Sciatic nerve (tissue), 2 donors: ENCODE measurements at places on chromosomes 5 and 9.

DNA sequence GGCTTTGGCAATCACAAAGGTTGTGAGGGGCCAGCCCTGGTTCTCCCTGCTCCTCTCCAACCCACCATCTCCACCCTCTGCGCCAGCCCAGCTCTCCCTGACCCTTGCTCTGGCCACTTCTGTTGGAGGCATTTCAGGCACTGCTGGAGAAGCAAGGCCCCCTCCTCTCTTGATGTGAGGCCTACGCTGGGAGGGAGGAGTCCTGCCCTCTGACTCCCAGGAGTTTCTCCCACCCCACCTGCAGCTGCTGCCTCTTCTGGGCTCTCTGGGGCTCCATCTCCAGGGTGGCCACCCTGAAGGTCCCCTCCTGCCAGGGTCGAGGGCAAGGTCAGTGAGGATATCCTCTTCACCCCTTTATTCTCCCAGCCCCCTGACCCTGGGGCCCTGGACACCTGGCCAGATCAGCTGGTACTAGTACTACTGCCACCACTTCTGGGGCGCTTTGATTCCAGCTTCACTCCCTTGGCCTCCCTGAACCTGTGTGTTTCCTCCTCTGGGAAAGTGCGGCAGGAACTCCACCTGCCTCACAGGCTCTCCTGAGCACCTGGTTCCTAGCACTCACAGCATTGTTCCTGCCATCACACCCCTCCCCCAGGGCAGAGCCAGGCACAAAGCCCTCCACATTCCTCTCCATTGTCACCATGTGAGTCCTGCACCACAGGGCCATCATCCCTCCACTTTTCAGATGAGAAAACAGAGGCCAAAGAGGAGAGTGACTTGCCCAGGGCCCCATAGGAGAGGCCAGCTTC lies 23.8 kb upstream of the TDRD7 start:
- no peak for DNase-seq

GRCh38 chr9:13001989-13002580 lies 227.3 kb downstream of the LURAP1L start:
- no peak for DNase-seq

DNA sequence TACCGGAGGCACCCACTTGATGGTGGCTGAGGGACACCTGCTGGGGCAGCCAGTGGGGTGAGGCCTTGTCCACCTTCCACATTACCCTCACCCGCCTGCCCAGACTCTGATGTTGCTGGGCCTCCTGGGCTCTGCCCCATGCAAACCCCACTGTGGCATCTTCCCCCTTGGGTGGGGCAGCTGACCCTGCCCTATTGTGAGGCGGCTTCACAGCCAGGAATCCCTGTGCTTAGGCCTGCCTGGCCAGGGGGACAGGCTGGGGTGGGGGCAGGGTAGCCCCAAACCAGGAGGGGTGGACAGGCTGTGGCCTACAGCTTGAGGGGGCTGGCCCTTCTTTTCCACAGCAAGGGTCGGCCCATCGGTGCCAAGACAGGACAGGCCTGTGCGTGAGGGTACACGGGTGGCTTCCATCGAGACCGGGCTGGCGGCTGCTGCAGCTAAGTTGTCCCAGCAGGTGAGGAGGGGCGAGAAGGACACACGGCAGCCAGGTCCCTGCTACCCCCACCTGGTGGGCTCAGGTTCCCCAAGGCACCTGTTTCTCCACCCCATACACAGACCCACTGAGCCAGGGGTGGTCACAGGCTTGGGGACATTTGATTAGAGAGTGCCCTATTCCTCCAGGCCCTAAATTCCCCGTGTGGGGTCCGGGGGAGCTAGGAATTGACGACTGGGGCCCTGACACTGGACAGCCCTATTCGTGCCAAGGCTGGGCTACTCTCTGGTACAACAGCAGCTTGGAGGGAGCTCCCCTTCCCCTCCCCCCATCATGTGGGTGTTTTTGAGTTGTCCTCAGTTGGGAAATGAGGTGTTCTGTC lies 99.2 kb downstream of the PHF2 start:
- peak; percentile 42 for DNase-seq

- DNase-seq = no peak
Observed at GRCh38 chr9:2029666-2030170, 14.6 kb downstream of the SMARCA2 start.

DNA sequence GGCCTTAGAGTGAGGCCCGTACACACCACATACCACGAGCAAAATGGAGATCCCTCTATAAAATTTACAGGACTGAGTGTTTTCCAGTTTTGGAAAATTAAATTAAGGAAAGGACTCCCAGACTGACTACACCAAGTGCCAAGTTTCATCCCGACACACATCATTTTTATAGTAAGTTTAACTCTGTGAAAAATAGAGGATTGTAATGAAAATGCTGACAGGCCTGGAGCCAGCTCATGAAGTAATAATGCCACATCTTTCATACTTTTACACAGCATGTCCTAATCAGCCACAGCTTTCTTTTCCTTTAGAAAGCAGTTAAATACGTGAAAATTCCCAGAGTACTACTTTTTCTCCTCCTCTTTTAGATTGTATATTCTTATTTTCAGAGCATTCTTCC lies 169.2 kb downstream of the SAXO1 start:
- DNase-seq = no peak

- no peak for DNase-seq
Observed at GRCh38 chr5:1153428-1153827, 41.6 kb upstream of the SLC12A7 start.

- no peak for DNase-seq
Observed at GRCh38 chr9:8599937-8600336, 800.4 kb upstream of the DMAC1 start.

DNA sequence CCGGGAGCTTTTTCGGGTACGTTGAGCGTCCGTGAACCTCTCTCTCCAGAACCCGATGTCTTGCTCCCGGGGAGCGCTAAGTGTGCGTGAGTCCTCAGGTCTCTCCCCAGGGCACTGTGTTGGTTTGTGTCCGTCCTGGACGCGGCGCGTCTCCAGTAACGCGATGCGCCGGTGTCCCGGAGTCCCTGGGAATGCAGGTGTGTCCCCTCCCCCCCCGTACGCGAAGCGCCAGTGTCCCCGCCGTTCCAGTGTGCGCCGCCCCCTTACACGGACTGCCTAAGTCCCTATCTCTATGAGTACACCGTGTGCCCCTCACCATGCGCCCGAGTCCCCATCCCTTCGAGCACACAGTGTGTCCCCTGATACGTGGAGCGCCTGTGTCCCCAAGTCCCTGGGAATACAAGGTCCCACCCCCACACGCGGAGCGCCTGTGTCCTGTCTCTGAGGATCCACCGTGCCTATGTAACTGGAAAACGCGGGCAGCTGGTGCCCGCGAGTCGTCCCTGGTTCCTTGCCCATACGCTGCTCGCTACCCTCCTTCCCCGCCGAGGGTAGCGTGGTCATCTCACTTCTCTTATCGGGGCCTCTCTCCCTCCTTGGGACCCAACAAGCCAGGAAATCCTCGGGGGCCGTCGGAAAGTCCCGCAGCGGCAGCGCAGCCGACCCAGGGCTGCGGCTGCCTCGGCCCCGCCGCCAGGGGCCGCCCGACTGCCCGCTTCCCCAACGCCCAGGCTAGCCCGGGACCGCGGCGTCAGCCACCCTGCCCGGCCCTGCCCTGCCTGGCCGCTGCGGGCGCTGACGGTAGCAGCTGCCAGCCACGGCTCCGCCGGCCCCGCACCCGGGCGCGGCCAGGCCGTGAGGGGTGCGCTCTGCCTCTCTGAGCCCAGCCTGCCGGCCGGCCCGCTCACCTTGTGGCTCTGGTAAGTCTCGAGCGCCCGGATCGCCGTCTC lies 709 bp downstream of the ELL2 start:
- peak; percentile 85 for DNase-seq

DNA sequence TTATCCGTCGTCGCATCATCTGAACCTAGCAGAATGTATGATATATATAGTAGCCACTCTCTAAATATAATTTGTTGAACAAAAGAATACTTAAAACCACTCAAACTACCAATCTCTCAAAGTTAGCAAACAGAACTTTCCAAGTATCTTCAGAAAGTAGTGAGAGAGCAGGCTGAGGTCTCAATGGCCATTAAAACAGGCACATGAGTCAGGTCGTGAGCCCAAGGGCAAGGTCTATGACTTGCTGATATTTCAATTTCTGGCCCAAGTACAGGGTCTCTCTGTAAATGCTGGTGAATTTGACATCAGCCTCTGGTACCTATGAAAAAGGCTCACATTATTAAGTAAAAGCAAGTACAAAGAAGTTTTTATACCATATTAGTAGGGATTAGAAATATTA lies 95.1 kb downstream of the GPR21 start:
- DNase-seq = no peak

GRCh38 chr5:76165711-76166374 lies 82.7 kb downstream of the SV2C start:
- DNase-seq = no peak

- no peak for DNase-seq
Observed at GRCh38 chr9:120892748-120893610, 16.0 kb upstream of the PHF19 start.
